ENCODE measurements at places on chromosomes 1 and 21. TPM values are rescaled to one million over a fixed set of nuclear protein-coding genes. Genes with fewer than 3 reads are reported as not detected.

The STYXL2 gene
- not detected for total RNA-seq

The WDR3 gene
- 31.9 TPM for total RNA-seq

The SAMD13 gene
- 0.65 TPM for total RNA-seq

The HMGN1 gene
- 178 TPM for total RNA-seq

The KIAA0040 gene
- 0.67 TPM for total RNA-seq

The IFI16 gene
- total RNA-seq: 3.7 TPM

The LEFTY1 gene
- total RNA-seq: 0.50 TPM

The ALX3 gene
- not detected for total RNA-seq

The IQGAP3 gene
- 20.9 TPM for total RNA-seq

The RGS7 gene
- total RNA-seq: 0.13 TPM

The CR2 gene
- not detected for total RNA-seq

Data from A549 treated with CORT108297 at 1 μM for 4 hours (cell line).